Right atrium auricular region (tissue), 2 donors: ENCODE measurements at places on chromosomes 6 and 20.

DNA sequence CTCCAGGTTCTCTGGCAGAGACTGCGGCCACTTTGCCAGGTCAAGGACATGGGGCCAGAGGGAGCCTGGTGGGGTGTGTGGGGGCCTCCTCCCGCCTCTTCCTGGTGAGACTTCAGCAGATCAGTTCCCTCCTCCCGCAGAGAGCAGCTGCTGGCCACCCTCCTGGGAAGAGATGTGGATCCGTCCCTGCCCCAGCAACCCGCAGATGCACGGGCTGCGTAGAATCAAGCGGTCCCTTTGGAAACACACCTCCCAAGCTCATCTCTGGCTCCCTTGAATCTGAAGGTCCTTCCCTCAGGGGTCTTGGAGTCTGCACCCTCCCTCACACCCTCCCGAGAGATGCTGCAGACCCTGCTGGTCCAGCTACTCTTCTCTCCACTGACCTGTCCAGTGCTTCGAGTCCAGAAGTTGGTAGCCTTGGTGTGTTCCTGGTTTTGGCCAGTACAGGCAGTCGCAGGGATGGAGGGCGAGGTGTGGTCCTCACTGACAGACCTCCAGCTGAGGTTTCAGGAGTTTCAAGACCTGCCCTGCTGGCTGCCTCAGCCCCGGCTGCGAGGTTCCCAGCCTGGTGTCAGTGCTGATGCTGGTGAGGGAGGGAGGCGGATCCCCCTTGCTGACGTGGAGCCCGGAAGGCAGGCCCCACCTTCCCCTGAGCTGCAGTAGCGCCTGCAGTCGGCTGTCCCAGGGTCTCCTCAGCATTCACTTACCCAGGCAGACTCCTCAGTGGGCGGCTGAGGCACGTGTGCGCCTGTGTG is at the start of gene NPBWR2:
NPBWR2 (minus strand) TSS at position 585 of the 755 bp plus-strand sequence. CDS start 734 bp downstream, outside the sequence.
- no peak for DNase-seq

GRCh38 chr20:50911716-50912115 is 19.5 kb downstream of the ADNP start:
- DNase-seq: no peak

DNA sequence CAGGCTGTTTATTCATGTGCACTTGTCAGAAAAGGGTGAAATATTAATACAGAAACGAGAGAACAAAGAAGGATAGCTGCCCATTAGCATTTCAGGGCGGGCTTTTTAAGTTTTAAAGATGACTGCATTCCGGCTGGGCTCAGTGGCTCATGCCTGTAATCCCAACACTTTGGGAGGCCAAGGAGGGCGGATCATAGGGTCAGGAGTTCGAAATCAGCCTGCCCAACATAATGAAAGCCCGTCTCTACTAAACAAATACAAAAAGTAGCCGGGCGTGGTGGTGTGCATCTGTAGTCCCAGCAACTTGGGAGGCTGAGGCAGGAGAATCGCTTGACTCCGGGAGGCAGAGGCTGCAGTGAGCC is 130.5 kb downstream of the HFE start:
- no peak for DNase-seq

- DNase-seq: no peak
These were observed 153.6 kb downstream of the BMP2 start for GRCh38 chr20:6920991-6921613.

DNA sequence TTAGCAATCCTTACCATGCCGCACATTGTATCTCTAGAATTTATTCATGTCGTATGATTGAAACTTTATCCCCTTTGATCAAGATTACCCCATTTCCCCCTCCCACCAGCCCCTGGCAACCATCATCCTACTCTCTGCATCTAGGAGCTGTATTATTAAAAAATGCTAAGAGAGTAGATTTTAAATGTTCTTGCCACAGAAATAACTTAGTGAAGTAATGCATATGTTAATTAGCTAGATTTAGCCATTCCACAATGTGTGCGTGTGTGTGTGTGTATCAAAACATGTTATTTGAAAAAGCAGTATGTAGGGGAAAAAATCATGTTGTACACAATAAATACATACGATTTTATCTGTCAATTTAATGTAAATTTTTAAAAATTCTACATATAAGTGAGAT is 11.9 kb upstream of the SPINT3 start:
- no peak for DNase-seq

GRCh38 chr20:36855241-36855657 is 20.7 kb upstream of the TLDC2 start:
- DNase-seq: no peak
